ENCODE measurements at places on chromosomes 2 and 18.

GRCh38 chr18:13606604-13607254, 119.6 kb downstream of the FAM210A start:
- no peak overlapping the region for H3K27ac ChIP-seq
- H3K4me3 ChIP-seq, result no peak overlapping the region
- DNase-seq, result no peak
- H3K27me3 ChIP-seq, result no peaks in the 10 kb centered on the region
- H3K36me3 ChIP-seq, result no peaks in the 10 kb centered on the region
- H3K4me1 ChIP-seq, result peaks cover 4% of the 10 kb centered on the region

- H3K4me3 ChIP-seq, result no peak overlapping the region
- peak; percentile 39 for DNase-seq
- H3K4me1 ChIP-seq, result peaks cover 3% of the 10 kb centered on the region
- no peaks in the 10 kb centered on the region for H3K36me3 ChIP-seq
- H3K27me3 ChIP-seq, result no peaks in the 10 kb centered on the region
- H3K27ac ChIP-seq, result no peak overlapping the region
These were observed 22.3 kb downstream of the ATP8B1 start for GRCh38 chr18:57780706-57781347.

DNA sequence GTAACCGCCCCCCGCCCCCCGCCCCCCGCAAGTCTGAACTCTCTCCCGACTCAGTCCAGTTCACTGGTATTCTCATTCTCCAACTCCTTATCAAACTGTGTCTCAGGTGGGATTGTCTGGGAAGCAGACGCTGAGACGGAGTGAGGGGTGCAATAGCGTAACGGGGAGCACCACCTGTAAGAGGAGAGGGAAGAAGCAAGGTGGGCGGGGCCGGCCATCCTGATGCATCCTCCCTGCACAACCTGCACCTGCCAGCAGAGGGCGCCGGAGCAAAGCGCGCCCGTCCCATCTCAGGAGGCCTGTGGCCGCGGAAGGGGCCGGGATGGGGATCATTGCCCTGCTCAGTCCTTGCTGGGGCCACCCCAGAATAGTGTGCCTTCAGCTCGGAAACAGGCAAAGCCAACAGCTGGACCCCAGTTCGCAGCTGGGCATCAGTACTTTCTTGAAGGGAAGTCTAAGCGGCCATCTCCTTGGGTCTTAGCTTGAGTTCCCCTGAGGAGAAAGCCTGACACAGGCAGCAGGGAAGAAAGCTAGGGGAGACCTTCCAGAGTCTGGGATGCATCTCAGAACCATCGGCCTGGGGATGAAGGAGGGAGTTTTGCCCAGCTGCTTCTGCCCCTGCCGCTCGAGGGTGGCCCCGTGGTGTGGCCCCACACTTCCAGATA, 208.0 kb downstream of the TFCP2L1 start:
- H3K36me3 ChIP-seq, result no peaks in the 10 kb centered on the region
- peaks cover 16% of the 10 kb centered on the region for H3K27me3 ChIP-seq
- H3K4me1 ChIP-seq, result no peaks in the 10 kb centered on the region
- DNase-seq, result peak; percentile 70
- H3K4me3 ChIP-seq, result no peak overlapping the region

GRCh38 chr18:62332964-62333695, 8.0 kb downstream of the TNFRSF11A start:
- DNase-seq, result no peak
- no peak overlapping the region for H3K4me3 ChIP-seq
- H3K36me3 ChIP-seq, result no peaks in the 10 kb centered on the region

DNA sequence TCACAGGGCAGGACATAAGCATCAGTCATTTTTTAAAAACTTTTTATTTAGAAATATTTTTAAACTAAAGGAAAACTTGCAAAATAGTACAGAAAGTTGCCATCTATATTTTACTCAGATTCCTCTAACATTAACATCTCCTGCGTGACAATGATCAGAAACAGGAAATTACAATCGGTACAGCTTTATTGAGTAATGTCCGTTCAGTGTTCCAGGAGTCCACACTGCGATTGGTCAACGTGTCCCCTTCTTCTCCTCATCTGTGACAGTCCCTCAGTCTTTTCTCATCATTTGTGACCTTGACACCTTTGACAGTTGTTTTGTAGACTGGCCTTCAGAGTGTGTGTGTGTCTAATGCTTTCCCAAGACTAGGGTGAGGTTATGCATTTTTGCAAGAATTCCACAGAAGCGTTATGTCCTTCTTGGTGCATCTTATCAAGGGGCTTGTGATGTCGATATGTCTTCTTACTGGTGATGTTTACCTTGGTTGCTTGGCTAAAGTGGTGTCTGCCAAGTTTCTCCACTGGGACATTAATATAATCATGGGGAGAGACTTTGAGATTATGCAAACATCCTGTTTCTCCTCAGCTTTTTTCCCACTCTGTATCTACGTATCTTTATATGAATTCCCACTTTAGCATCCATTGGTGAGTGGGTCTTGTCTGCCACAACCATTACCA, 21.4 kb upstream of the TMEM177 start:
- H3K4me3 ChIP-seq, result no peak overlapping the region
- H3K36me3 ChIP-seq, result no peaks in the 10 kb centered on the region
- no peak overlapping the region for H3K27ac ChIP-seq
- no peak for DNase-seq

DNA sequence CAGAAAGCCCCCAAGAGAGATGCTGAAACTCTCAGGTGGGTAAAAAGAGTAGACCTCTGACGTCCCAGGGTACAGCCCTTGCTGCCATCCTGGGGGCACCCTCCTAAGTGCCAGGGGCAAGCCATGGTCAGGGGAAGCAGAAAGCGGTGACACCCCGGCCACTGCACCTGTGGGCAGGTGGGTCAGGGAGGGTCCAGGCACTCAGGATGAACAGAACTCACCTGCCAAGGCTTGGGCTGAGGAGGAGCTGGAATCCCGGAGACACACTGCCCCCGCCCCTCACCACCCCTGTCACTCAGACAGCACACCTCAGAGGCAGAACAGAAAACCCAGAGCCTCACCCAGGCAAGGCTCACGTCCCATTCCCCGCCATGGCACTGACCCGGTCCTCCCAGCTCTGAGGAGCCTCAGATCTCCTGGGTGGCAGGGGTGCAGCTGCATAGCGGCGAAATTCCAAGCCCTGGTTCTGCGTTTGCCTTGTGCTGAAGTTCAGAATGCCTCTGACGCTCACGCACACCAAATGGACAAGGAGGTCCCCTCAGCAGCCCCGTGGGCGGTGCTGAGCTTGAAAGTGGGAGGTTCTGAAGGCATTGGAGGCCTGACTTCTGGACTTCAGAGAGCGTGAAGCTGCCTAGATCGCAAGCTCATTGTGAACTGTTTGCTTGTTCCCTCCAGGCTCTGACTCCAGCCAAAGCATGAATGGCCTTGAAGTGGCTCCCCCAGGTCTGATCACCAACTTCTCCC, 4.3 kb downstream of the GPR17 start:
- H3K27ac ChIP-seq, result no peak overlapping the region
- H3K36me3 ChIP-seq, result no peaks in the 10 kb centered on the region
- DNase-seq, result no peak
- H3K27me3 ChIP-seq, result no peaks in the 10 kb centered on the region
- no peak overlapping the region for H3K4me3 ChIP-seq

- no peak for DNase-seq
- H3K4me3 ChIP-seq, result no peak overlapping the region
- H3K27ac ChIP-seq, result no peak overlapping the region
- no peaks in the 10 kb centered on the region for H3K4me1 ChIP-seq
These were observed 611.1 kb upstream of the FANCL start for GRCh38 chr2:58852243-58852642.

DNA sequence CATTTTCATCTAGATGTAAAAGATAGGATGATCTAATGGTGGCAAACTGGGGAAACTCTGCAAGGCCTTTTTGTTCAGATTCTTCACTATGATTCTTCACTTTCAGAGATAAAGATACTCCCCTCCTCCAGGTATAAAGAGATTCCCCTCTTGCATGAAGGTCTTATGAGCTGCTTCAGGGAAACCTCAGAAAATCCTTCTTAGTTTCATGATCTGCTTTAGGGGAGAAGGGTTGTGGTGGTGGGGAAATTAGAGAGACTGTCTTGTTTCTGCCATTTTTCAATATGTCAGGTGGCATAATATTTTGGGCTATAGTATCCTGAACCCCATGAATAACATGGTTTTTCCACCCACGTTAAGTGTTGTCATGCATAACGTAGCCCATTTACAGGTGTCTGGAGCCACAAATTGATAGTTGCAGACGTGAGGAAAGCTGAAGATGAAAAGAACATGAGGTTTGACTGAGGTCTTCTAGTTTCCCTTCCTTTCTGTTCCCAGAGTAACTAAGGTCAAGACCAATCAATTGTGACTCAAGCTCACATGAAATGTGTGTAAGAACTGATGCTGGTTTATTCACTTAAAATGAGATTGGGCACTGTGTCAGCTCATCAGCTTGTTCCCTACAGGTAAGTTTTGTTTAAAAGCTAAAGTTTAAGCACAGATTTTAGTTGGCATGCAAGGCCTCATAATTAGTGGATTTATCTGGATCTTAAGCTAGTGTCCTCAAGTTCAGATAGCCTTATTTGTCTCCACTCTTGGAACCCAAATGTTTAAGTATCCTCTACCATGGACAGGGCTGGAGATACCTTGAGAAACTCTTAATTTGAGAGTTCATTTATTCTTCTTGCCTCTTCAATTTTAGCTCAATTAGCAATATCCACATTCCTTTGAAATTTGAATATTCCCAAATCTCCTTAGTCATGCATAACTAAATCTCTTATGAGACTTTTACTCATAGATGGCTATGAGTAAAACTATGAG, 304.5 kb upstream of the FANCL start:
- H3K36me3 ChIP-seq, result no peaks in the 10 kb centered on the region
- no peak overlapping the region for H3K27ac ChIP-seq
- no peak for DNase-seq

DNA sequence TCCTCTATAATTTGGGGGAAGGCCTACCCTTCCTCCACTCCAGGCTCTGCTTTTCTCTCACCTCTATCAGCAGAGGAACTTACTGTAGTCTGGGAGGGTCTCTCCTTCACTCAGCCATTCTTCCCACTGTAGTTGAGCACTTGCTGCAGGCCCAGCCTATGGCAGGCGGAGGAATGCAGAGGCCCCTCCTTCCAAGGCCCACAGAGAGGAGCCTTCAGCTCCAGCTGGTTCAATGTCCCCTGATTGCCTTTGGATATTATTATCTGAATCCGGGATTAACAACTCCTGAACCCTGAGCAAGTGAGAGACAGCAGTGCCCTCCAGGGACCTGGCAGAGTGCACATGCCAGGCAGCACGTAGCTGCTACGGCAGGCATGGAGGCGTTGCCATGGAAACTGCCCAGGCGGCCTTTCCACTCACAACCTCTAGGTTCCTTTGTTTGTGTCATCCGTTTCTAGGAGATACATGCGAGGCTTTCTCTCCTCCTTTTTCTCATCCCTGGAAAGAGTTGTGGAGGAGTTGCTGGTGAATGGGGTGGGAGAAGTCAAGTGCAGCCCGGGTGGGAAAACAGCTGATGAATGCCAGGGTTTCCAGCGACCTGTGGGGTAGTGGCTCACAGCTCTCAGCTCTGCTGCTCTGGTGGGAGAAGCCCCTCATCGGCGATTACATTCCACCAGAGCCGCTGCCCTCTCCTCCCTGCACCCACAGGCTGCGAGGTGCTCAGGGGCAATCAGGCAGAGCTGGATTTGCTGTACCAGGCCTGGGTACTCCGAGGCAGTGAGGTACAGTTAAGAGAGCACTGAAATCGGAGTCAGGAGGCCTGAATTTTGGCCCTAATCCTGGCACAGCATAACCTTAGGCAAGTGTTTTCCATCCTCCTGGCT, 55.3 kb upstream of the HK2 start:
- no peak overlapping the region for H3K27ac ChIP-seq
- peak; percentile 94 for DNase-seq
- no peaks in the 10 kb centered on the region for H3K36me3 ChIP-seq
- peak overlapping the region; percentile 23 for H3K4me3 ChIP-seq

DNA sequence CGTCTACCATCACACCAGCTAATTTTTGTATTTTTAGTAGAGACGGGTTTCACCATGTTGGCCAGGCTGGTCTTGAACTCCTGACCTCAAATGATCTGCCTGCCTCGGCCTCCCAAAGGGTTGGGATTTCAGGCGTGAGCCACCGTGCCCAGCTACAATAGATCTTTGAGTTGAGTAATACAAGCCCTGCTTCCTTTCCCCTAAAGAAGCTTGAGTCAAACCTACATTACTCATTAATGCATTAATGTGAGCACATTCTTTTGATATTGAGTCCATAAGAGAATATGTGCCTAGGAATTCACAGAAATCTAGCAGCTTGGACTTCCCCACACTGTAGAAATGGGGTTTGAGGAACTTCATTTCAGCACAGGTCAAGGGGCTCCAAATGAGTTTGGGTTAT, 39.6 kb downstream of the PSMG2 start:
- H3K4me3 ChIP-seq, result no peak overlapping the region
- no peaks in the 10 kb centered on the region for H3K27me3 ChIP-seq
- peak; percentile 6 for DNase-seq
- H3K36me3 ChIP-seq, result no peaks in the 10 kb centered on the region
- no peak overlapping the region for H3K27ac ChIP-seq

DNA sequence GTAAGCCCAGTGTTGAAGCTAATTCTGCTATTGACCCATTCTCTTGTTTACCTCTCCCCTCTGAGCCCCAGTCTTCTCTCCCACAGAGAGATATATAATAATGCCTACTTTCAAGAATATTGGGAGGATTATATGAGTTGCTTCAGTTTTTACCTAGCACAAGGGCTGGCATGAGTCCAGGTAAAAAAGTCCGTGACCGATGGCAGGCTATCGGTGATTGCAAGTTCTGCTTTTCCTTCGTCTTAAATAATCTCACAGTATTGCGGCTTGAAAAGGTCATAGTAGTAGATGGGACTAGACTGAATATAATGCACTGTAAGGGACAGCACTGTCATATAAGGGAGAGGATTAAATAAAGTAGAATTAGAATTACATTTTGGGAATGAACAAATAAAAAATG, 77.6 kb downstream of the KIF5C start:
- no peaks in the 10 kb centered on the region for H3K4me1 ChIP-seq
- DNase-seq, result no peak
- no peak overlapping the region for H3K4me3 ChIP-seq
- no peaks in the 10 kb centered on the region for H3K27me3 ChIP-seq

GRCh38 chr2:148201075-148202004, 180.4 kb downstream of the MBD5 start:
- H3K4me3 ChIP-seq, result no peak overlapping the region
- H3K4me1 ChIP-seq, result no peaks in the 10 kb centered on the region
- H3K36me3 ChIP-seq, result no peaks in the 10 kb centered on the region
- no peak overlapping the region for H3K27ac ChIP-seq
- no peaks in the 10 kb centered on the region for H3K27me3 ChIP-seq

Measured in trophoblast cell (in vitro differentiated cells and primary cell).